ENCODE measurements at places on chromosomes 12 and 14.

DNA sequence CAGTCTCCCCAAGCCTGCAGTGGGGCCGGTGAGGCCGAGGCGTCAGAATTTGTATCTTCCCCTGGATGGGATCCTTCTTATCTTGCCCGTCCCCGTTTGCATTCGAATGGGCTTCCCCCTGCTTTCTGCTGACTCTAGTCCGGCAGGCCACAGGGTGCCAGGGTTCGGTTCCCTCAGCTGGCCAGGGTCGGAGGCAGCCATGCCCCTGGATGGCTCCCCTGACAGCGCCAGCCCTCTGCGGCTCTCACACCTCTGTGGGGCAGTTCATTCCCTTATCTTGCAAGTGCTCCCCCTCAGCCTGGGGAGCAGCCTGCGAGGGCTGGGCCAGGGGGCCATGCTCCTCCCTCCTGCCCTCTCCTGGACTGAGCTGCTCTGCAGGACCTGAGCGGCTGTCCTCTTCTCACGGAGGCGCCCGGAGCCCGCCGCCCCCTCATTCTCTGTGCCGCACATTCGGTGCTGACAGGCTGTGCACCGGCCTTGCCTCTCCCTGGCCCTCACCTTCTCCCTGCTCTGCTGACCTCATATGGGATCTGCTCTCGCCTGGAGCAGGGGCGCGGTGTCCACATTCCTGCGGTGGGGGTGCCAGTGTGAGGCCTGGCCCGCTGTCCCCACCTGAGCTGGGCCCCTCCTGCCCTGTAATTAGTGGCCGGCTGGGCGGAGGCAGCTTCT is 32.8 kb downstream of the KIF26A start:
- DNase-seq: no peak

- DNase-seq: no peak
Measured at GRCh38 chr12:131348646-131349045, 362.2 kb upstream of the SFSWAP start.

DNA sequence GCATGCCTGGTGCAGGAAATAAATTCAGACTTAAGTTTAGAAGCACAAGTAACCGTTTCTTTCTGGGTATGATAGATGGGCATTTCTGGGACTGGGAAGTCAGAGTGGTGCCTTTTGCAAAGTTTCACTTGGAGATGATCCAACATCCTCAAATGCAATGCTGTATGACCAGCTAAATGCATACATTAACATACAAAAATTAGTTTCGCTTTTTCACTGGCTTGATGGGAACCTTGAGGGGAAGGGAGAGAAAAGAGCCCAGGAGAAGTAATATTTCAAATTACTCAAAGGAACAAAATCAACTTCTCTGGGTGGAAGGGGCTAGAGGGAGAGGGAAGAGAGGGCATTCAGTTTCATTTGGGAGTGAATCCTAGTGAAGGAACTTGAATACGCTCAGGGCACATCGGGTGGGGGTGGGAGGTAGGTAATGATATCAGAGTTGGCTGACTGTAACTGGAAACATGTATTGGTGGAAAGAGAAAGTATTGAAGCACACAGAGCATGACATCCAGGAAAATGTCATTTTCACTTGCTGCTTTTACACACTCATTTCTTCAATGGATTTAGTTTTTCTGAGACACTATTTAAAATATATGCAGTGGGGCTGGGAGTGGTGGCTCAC is 175.5 kb downstream of the PTPRO start:
- DNase-seq: no peak

DNA sequence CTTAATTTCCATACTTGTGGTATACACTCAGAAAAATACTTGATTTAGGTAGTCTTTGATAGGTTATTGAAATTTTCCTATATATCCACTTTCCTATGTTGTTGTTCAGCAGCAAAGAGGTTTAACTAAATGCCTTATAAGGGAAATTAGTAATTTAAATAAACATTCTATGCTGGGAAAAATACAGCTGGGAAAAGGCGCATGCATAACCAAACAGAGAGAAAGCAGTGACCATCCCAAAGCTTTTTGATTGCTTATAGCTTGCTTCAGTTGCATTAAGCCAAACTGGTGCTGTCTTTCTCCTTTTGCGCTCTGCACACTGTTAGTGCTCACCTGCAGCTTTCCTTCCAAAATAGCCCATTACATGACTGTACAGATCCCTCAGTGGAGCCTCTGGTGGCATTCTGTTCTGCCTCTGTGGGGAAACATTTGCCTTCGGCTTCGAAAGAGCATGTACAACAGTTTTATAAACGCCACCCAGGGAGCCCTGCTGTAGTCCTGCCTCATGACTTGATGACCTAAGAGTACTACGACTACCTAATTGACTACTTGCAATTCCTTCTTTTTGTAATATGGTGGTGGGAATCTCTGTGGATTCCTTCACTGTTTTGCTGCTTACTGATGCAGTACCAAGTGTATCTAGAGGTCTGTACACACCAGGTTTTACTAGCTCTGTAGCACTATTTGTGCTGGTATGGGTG is 120.8 kb downstream of the RALGAPA1 start:
- DNase-seq: no peak

DNA sequence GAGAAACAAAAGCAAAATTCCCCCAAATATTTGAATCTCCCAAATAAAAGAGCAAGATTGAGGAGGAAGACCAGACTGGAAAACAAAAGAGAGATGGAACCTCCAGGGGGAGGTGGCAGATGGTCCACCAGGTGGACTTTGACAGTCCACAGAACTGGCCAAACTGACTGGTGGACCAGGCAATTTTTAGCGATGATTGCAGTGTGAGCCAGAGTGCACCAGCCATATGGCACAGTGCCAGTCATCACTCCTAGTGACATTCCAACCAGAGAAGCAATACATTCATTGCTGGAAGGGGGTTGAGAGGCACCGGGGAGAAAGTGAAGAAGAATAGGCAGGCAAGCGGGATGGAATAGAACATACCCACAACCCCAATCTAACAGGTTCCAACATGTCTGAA is 182.9 kb downstream of the EXOC5 start:
- DNase-seq: no peak

GRCh38 chr14:50022661-50023060 is 93.7 kb downstream of the VCPKMT start:
- DNase-seq: no peak

- no peak for DNase-seq
Measured at GRCh38 chr12:132154341-132154761, 10.1 kb downstream of the NOC4L start.

DNA sequence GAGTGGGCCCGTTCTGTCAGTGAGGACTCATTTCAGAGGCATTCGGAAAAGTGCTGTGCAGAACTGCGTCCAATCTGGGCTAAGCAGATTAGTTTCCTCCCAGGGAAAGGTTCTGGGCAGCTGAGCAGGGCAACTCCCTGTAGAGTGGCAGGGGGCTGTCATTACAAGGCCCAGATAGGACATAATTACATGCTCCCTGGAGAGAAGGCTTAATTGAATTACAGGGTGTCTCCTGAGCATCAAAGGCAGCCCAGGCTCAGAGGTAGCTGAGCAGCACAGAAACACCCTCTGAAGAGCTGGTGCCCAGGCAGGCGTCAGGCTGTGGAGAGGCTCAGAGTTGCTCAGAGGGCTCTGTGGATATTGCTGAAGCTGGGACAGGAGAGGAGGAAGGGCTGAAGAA is 36.0 kb downstream of the SLC8A3 start:
- no peak for DNase-seq

- DNase-seq: peak; percentile 83
Measured at GRCh38 chr14:54902143-54902520, 494 bp downstream of the GCH1 start.

- peak; percentile 65 for DNase-seq
Measured at GRCh38 chr12:49698619-49699545, 8.3 kb downstream of the FMNL3 start.

- DNase-seq: no peak
Measured at GRCh38 chr12:120116441-120116791, at the start of gene RAB35. Gene RAB35, minus strand, starts transcription at chr12:120116753. Its CDS starts 103 bp downstream, at chr12:120116650.
